Stimulated activated CD8-positive, alpha-beta memory T cell treated with anti-CD3 and anti-CD28 coated beads, Interleukin-2, amount 100 ng/mL, for 1 hour (primary cell): ENCODE measurements at places on chromosomes 3 and 15.

GRCh38 chr15:59896663-59897074 is 107.4 kb upstream of the FOXB1 start:
- DNase-seq: no peak

GRCh38 chr3:3783696-3784095 is 15.5 kb upstream of the LRRN1 start:
- DNase-seq: no peak

- DNase-seq: no peak
Measured at GRCh38 chr3:18593231-18593630, 168.1 kb upstream of the SATB1 start.

DNA sequence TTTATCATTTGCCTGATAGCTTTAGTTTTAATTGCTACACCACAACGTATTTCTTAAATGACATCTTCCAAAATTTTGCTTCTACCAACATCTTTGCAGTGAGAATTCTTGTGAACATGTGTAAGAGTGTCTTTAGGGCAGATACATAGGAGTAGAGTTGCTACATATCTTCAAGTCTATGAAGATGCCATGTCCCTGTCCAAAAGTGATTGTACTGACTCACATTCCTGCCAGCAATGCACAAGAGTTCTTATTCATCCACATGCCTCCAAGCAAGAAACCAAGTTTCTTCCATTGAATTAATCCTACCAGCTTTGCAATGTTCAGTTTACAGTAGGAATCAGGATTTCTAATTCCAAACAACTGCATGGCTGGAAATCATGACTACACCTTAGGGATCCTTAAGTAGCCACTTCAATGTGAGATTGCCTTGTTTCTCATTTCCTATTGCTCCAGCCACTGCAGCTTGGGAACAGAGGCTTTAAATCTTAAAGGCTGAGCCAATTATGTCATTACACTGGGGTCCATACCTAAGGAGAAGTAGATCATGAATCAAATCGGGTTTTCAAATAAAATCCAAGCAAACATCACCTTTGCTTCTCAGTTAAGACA is 44.5 kb downstream of the BCL2L10 start:
- DNase-seq: no peak

GRCh38 chr3:157938154-157938779 is 168.0 kb downstream of the SHOX2 start:
- no peak for DNase-seq

DNA sequence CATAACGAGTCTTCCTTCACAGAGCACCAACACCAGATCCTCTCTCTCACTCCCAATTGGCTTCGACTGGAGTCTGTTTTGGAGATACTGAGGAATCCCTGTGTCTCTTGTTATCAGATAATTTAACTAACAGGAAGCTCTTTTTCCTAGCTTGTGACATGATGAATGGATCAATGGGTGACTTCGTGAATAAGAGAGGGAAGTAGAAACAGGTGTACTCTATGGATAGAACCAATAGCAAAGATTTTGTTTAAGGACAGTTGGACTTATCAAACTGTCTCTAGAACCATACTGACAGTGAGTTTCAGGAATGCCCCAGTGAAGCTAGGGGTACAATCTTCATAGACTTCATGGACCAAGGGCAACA is 29.4 kb upstream of the KLHL6 start:
- no peak for DNase-seq

DNA sequence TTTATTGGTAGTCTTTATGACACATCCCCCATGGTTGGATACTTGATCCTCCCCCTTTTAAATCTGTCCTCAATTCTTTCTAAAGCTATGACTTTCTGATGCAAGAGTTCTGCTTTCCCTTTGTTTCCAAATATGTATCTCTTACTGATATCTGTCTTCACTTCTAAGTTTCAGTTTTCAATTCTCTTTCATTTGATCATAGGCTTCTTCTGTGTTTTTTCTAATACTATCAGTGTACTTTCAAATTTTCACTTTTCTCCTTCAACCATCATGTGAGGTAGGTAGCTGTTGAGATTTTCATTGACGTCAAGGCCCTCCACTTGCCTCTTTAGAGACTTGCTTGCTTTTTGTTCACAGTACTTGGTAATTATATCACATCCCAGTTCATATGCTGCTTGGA is 436.5 kb downstream of the CNTN4 start:
- no peak for DNase-seq

DNA sequence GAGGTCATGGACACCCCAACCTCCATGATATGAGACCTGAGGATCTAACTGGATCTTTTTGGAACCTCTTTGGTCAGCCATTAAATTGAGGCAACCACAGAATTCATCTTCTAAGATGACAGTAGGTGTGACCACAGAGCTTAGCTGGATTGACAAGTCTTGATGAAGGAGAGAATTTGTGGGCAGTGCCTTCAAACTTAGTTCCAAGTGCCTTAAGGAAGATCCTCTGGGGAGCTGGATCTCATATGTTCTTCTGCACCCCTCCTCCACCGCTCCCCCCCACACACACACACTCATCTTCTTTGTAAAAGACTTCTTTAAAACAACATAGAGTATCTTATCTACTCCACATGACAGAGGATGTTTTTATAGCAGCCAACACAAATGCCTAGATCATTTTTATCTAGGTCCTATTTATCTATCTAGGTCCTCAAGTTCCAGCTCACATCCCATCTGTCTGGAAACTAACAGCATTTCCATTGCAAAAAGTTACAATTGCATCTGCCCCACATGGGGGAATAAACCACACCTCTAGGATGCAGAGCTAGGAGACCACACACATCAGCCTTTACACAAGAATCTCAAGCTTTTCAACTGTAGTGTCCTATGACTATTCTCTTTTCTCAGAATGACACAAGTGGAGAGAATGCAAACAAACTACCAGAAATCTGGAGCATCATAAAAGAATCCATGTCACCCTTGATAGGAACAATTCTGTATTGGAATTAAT is 37.4 kb downstream of the WWTR1 start:
- DNase-seq: no peak

DNA sequence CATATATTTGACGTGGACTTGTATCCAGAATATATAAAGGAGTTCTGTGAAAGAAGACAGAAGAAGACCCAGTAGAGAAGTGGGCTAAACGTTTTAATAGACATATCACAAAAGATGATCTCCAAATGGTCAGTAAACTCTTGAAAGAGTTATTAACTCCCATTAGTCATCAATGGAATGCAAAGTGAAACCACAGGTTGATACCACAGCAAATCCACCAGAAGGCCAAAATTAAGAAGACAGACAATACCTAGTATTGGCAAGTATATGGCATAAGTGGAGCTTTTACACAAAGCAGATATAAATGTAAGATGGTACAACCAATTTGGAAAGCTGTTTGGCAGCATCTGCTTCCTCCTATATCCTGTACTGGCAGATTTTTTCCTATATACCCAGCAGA is 6.0 kb downstream of the SPATA16 start:
- no peak for DNase-seq

GRCh38 chr15:40379853-40380252 is 2.7 kb upstream of the KNSTRN start:
- no peak for DNase-seq

DNA sequence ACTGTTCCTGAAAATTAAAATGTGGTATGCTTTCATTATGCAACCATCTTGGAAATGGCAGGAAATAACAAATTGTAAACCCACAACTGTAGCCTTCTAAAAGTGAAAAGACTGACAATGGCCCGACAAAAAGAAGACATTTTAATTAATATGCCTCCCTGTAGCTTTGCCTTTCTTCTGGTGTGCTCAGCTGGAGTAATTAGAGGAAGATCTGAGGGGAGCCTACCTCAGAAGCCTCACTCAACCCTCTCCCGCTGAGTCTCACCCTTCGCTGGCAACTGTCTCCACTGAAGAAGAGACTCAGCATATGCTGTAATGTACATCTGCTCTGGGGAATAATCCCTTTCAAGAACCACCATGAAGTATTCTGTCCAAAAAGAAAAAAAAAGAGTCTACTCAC is 104.7 kb upstream of the SETMAR start:
- DNase-seq: no peak

DNA sequence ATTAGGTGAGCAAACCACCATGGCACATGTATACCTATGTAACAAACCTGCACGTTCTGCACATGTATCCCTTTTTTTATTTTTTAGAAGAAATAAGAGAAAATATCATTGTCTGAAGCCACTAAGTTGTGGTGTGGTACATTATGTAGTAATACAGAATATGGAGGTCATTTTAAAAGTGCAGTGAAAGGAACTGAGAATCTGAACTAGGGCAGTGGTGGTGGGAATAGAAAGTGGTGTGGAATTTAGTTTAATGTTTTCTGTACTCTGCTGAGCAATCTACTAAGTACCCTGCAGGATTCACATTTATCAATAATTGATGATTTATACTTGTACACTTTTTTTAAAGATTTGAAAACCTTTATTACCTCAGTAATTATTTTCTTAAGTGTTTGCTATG is 283.5 kb downstream of the CHL1 start:
- no peak for DNase-seq

DNA sequence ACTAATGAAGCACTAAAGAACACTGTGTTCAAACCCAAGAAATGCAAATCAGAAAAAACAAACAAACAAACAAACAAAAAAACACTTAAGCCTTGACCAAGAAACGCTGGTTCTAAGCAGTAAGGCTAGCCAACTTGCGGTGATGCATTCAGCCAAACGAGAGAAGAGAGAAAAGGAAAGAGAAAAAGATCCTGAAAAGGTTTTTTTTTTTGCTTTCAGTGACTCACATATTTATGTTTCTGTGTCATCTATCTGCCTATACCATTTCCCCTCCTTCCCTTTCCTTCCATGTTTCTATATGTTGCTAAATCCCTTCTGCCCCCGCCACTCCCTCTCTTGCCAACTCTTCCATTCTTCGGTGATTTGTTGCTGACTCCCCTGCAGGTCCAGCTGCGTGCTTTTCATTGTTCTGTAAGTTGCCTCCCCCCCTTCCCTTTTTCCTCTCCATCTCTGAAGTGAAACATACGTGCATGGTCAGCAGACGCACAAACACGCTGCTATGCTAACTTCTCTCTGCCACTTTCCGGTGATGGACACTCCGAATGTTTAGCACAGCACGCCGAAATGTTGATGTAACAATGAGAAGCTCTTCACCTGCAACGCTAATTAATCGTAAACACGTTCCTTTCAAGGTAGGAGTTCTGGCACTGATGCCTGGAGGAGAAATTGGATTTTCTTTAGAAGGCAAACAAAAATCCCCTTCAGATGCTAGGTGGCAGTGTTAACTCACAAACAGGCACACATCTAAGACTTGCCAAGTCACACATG is 154.4 kb downstream of the TUSC7 start:
- no peak for DNase-seq

- no peak for DNase-seq
Measured at GRCh38 chr15:101001056-101001455, 81.9 kb downstream of the LRRK1 start.

GRCh38 chr15:62426387-62426956 is 261.4 kb upstream of the C2CD4B start:
- no peak for DNase-seq

GRCh38 chr15:56929933-56930332 is 11.5 kb downstream of the TCF12 start:
- DNase-seq: no peak

- DNase-seq: no peak
Measured at GRCh38 chr15:91622711-91623342, 230.7 kb upstream of the SLCO3A1 start.

DNA sequence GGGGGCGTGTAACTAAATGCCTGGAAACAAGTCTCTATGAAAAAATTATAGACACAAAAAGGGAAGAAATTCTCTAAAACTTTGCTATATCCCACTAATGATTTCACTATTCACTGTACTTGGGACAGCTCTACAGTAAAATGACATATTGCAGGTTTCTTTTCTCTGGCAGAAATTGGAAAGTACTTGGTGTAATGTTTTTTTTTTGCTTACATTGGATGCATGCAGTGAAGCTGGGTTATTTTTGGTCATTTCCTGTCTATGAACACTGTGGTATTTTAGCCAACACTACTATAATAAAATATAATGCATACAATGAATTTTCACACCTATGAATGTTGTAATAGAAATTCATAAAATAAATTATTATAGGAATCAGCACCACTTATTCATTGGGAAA is 109.7 kb downstream of the LRRC49 start:
- DNase-seq: no peak

- DNase-seq: no peak
Measured at GRCh38 chr3:188624828-188625227, 470.9 kb downstream of the LPP start.

GRCh38 chr3:9214599-9214998 is 34.8 kb downstream of the SRGAP3 start:
- no peak for DNase-seq

DNA sequence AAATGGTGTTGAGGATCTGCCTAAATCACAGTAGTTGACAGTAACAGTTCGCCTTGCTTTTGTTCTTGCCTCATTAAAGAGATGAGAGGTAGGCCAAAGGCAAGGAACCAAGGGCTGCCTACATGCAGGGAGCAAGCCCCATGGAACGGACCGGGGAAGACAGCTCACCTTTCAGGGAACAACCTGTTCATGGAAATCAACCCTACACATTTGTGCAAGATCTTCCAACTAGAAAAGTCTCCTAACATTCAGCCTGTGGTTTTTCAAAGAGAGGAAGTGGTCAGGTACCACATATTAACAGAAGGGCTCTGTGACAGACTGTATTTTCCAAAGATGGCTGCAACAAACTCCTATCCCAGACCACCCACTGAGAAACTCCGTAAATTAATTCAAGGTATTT is 1031.8 kb upstream of the NR2F2 start:
- DNase-seq: no peak
